ENCODE measurements at places on chromosomes 6 and 20. TPM values are rescaled to one million over a fixed set of nuclear protein-coding genes. Genes with fewer than 3 reads are reported as not detected.

The OPRM1 gene
- polyA plus RNA-seq = 0.09 TPM

The FAM217A gene
- 0.65 TPM for polyA plus RNA-seq

GRCh38 chr6:166904101-166904746, 52.1 kb downstream of the RNASET2 start:
- H3K27me3 ChIP-seq = no peaks in the 10 kb centered on the region
- no peak overlapping the region for H3K27ac ChIP-seq
- no peak overlapping the region for H3K4me3 ChIP-seq
- no peaks in the 10 kb centered on the region for H3K4me1 ChIP-seq

- DNase-seq = no peak
- H3K27ac ChIP-seq = no peak overlapping the region
- no peaks in the 10 kb centered on the region for H3K36me3 ChIP-seq
- no peaks in the 10 kb centered on the region for H3K4me1 ChIP-seq
- H3K4me3 ChIP-seq = no peak overlapping the region
Measured at GRCh38 chr20:61662226-61662967, 403.3 kb downstream of the TAF4 start.
